ENCODE measurements at places on chromosomes 3 and 15.
A peak's percentile ranks its signal among the peaks of the same experiment; 100 is the strongest.

DNA sequence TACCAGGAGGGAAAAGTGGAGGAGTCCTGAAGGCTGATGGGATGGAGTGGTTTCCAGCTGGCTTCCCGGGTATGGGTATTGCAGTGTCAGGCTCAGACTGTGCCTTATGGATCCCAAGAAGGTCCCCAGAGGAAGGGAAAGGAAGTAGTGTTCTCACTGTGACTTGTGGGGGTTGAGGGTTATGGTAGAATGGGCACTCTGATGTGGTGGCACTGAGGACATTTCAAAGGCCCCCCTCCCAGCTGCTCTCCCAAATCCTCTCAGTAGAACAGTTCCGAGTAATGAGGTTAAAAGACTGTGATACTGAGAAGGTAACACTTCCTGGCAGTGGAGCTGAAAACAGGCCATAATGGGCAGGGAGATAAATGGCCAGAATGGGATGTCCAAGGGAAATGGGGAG lies 23.1 kb upstream of the TIMP4 start:
- no peak for DNase-seq

- no peak for DNase-seq
Observed at GRCh38 chr3:132749786-132750185, 27.6 kb upstream of the NPHP3 start.

GRCh38 chr3:127628788-127629466 lies at the start of gene PODXL2:
Gene PODXL2, plus strand, starts transcription at chr3:127629185. Its CDS starts 35 bp downstream, at chr3:127629220.
- DNase-seq, result peak; percentile 24

- no peak for DNase-seq
Observed at GRCh38 chr3:147397155-147397874, 9.0 kb downstream of the ZIC4 start.

DNA sequence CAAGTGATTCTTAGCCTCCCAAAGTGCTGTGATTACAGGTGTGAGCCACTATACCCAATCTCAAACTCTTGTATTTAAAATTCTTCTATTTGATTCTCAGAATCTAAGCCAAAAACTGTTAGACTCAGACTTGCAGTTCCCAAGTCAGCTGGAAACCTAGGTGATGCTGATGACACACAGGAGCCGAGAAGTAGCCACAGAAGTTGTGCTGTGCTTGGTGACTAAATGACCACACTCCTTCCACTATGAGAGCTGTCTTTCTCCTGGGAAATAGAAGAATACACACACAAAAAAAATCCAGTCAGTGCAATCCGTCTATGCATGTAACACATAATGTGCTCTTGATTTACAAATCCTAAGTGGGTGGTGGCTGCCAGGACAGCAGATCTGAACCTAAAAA lies 33.9 kb downstream of the ILDR1 start:
- no peak for DNase-seq

GRCh38 chr3:84141571-84141970 lies 817.2 kb upstream of the CADM2 start:
- no peak for DNase-seq

DNA sequence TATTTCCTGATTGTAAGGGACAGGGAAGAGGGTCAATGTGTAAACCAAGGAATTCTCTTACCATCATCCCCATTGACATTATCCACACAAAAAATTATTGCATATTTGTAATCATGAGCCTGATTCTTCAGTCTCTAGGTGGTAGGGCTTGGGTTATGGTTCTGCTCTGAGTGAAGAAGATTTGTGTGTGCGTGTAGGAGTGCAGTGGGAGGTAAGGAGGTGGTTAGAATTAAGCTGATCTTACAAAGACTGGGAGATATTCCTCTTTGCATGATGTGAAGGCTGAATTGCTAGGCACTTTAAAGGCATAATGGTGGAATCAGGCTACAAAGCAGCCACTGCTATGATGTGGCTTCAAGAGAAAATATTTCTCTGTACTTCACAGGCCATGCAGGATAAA lies 23.0 kb upstream of the MINDY4B start:
- DNase-seq, result no peak

DNA sequence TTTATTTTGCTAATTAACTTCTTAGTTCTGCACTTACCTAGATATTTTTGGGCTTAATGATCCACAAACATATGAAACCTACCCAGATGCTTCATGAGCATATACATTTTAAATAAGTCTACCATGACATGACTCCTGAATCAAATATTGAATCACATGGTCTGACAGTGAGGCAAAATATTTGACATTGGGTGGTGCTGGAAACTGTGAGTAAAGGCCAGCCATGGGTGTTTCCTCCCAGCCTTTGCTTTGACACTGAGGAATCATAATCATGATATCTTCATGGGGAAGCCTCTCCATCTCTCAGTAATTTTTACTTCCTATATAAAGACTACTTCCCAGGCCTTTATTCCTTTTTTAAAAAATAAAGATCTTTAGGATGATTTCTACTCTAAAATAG lies 22.8 kb upstream of the SSR3 start:
- no peak for DNase-seq

GRCh38 chr3:126349611-126350501 lies 7.4 kb downstream of the KLF15 start:
- no peak for DNase-seq

DNA sequence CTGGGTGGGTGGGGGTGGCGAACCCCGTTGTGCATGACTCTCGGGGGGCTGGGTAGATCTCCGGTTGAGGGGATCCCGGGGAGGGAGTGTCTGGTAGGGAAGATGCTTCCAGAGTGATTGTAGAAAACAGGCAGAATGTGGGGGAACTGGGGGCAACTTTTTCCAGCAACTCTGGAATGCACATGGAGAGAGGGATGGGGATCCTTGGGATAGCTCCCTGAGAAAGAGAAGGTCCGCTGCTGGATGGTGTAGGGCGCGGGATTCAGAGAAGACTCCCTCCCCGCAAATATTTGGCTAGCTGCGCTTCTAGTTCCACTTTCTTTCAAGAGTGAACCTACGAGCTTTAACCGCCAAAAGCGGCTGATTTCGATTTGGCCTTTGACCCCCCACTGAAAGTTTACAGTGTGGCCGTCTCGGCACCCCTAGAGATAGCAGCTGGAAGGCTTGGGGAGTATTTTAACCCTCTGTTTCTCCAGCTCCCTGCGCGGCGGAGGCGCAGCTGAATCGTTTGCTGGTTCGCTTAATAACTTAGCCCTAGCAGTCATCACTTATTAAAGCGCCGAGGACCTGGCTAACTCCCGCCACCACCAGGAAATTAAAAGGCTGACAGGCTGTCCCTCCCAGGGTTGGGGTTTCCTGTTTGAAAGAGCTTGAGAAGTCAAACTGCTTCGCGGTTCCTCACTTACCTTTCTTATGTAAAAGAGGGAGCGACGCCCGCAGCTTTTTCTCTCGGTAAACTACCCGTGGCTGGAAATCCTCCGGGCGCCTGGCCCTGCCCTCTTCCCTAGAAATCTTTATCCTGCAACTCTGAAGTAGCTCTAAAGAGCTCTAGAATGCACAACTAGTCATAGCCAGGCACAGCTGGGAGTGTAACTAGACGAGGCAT lies 1.2 kb downstream of the PHLDB2 start:
- peak; percentile 82 for DNase-seq

- DNase-seq, result no peak
Observed at GRCh38 chr3:48634661-48635221, 520 bp downstream of the SLC26A6 start.

- DNase-seq, result no peak
Observed at GRCh38 chr15:34782901-34783300, 12.4 kb downstream of the ACTC1 start.

DNA sequence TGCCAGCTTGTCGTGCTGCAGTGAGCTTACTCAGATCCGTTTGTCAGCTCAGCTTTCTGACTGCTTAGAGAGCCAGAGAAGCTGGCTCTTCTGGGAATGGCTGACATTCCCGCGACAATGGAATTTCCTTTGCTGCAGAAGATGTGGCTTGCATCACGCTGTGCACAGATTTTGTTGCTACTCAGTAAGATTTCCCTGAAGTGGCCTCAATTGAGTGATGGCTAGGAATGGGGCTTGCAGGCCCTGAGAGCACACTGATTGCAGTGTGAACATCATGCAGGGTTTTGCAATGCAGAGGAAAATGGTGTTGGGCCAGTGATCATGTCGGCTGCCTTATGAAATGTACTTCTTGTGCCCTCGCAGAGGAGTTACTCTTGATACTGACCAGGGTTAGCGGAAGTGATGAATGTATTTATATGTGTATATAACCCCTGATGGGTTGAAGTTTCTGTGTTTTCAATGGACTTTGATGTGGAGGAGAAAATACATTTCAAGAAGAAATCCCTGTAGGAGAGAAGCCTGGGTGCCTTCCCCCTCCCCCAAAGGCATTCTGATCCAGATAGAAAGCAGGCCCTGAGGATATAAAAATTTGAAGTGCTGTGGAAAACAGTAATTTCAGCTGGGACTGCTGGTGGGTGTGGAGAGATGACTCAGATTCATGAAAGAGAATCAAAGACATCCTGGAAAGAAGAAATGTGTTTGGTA lies 102.5 kb upstream of the PDZRN3 start:
- no peak for DNase-seq

- no peak for DNase-seq
Observed at GRCh38 chr3:139751789-139752188, 74.0 kb upstream of the NMNAT3 start.

- DNase-seq, result no peak
Observed at GRCh38 chr3:50418850-50419249, 59.5 kb upstream of the TMEM115 start.

GRCh38 chr3:134427400-134428111 lies 53.3 kb upstream of the AMOTL2 start:
- DNase-seq, result peak; percentile 93

- DNase-seq, result no peak
Observed at GRCh38 chr3:72449551-72449950, 398.7 kb downstream of the SHQ1 start.
